ENCODE measurements at places on chromosomes 5 and 9.
A peak's percentile ranks its signal among the peaks of the same experiment; 100 is the strongest.

DNA sequence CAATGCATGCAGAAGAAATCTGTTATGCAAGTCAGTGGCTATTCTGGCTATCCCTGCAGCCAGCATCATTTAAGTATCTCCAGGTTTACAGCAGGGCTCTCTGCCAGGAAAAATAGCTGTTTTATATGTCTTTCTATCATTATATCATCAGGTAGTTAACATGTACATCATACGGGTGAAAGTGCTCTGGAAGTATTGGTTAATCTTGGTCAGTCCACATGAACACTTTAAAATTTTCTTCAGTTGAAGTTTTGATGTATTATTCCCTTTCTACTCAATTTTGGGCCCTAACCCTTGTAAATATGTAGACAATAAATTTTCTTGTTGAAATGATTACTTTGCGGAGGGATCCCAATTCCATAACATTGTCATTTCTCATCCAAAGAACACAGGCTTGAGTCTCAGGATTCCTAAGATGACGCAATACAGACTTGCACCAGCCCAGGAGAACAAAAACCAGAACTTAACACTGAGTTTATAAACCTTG is 67.5 kb downstream of the SEMA6A start:
- H3K4me1 ChIP-seq, result no peaks in the 10 kb centered on the region
- H3K27ac ChIP-seq, result no peak overlapping the region
- no peak for DNase-seq
- no peaks in the 10 kb centered on the region for H3K36me3 ChIP-seq

DNA sequence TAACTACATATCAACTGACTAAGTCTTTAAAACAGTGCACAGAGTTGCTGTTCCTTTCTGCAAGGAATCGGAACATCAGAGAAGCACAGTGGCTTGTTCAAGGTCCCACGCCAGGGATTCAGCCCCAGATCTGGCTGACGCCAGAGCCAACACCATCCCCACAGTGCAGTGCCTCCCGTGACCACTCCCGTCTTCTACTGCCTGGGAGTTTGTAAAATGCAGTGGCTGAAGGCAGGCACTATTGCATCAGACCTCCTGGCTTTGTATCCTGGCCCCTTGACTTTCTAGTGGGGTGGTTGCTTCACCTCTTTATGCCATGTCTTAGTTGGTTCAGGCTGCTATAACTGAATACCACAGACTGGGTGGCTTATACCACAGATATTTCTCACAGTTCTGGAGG is 131.0 kb downstream of the NSG2 start:
- no peaks in the 10 kb centered on the region for H3K4me1 ChIP-seq
- no peaks in the 10 kb centered on the region for H3K36me3 ChIP-seq
- H3K27me3 ChIP-seq, result peaks cover 3% of the 10 kb centered on the region

GRCh38 chr9:131169563-131170240 is 44.3 kb downstream of the NUP214 start:
- H3K4me3 ChIP-seq, result no peak overlapping the region
- DNase-seq, result no peak
- peaks cover 41% of the 10 kb centered on the region for H3K36me3 ChIP-seq
- H3K27me3 ChIP-seq, result no peaks in the 10 kb centered on the region

DNA sequence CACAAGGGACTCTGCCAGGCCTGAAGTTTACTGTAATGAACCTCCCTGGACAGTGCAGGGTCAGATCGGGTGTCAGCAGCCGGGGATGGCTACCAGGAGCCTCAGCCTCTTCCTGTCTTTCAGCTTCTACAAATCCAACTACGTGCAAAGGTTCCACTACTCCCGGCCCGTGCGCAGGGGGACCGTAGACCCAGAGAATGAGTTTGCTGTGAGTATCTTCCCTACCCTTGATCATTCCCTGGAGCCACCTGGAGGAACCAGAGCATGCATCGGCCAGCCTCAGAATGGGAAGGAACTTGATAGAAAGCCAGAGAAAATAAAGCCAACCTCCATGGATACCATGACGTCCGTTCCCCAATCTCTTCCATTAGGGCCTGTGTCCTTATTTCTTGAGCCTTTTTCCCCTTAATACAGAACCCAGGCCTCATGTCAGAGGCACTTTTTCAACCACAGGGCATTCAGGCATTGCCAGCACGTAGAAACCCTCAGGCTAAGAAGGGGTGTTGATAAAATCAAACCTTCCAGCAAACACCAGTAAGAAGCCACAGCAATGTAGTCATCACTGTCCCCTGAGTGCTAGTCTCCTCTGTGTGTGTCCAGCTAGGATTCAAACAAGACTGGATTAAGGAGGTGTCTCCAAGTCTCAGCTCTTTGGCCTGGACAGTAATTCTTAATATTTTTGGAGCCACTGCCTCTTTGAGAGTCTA is 49.0 kb upstream of the FOXI1 start:
- no peak overlapping the region for H3K4me3 ChIP-seq
- H3K4me1 ChIP-seq, result no peaks in the 10 kb centered on the region
- no peak for DNase-seq
- H3K27me3 ChIP-seq, result no peaks in the 10 kb centered on the region
- H3K27ac ChIP-seq, result no peak overlapping the region

- H3K36me3 ChIP-seq, result no peaks in the 10 kb centered on the region
- no peak overlapping the region for H3K4me3 ChIP-seq
- no peaks in the 10 kb centered on the region for H3K4me1 ChIP-seq
Observed at GRCh38 chr9:16954040-16954439, 83.6 kb upstream of the BNC2 start.

- H3K27ac ChIP-seq, result no peak overlapping the region
- no peaks in the 10 kb centered on the region for H3K27me3 ChIP-seq
- no peak for DNase-seq
- no peak overlapping the region for H3K4me3 ChIP-seq
Observed at GRCh38 chr9:104885818-104886709, 41.9 kb downstream of the ABCA1 start.

DNA sequence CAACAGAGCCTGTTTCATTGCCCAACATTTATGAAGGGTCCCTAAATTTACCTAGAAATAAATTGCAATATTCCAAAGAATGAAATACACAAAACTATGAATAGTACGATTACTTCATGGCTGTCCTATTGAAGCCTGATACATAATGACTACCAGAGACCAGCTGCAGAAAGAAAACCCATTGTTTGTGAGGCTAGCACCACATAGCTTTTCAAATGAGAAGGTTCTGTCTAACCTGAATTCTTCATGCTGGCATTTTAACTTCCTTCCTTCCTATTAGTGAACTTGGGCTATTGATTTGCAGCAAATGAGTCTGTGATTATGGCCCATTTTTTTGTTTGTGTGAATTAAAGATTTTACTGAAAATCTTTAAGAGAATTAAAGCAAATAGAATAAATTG is 47.3 kb downstream of the MEGF10 start:
- no peaks in the 10 kb centered on the region for H3K36me3 ChIP-seq
- no peak for DNase-seq
- no peaks in the 10 kb centered on the region for H3K4me1 ChIP-seq
- no peaks in the 10 kb centered on the region for H3K27me3 ChIP-seq
- H3K4me3 ChIP-seq, result no peak overlapping the region
- H3K27ac ChIP-seq, result no peak overlapping the region

GRCh38 chr5:31639481-31640411 is 815 bp downstream of the PDZD2 start:
- DNase-seq, result peak; percentile 25
- peak overlapping the region; percentile 51 for H3K4me3 ChIP-seq
- peaks cover 26% of the 10 kb centered on the region for H3K27me3 ChIP-seq
- H3K27ac ChIP-seq, result no peak overlapping the region

GRCh38 chr5:119031905-119032304 is 39.0 kb upstream of the DMXL1 start:
- no peak for DNase-seq
- H3K4me1 ChIP-seq, result peaks cover 25% of the 10 kb centered on the region
- H3K27ac ChIP-seq, result peak overlapping the region; percentile 85
- H3K36me3 ChIP-seq, result peaks cover 7% of the 10 kb centered on the region

GRCh38 chr5:170080786-170081445 is 24.8 kb upstream of the FOXI1 start:
- DNase-seq, result no peak
- H3K4me3 ChIP-seq, result no peak overlapping the region
- no peaks in the 10 kb centered on the region for H3K27me3 ChIP-seq

- no peak overlapping the region for H3K27ac ChIP-seq
- no peak for DNase-seq
- no peak overlapping the region for H3K4me3 ChIP-seq
- no peaks in the 10 kb centered on the region for H3K36me3 ChIP-seq
- no peaks in the 10 kb centered on the region for H3K4me1 ChIP-seq
Observed at GRCh38 chr5:61653807-61654580, 321.9 kb downstream of the ZSWIM6 start.

DNA sequence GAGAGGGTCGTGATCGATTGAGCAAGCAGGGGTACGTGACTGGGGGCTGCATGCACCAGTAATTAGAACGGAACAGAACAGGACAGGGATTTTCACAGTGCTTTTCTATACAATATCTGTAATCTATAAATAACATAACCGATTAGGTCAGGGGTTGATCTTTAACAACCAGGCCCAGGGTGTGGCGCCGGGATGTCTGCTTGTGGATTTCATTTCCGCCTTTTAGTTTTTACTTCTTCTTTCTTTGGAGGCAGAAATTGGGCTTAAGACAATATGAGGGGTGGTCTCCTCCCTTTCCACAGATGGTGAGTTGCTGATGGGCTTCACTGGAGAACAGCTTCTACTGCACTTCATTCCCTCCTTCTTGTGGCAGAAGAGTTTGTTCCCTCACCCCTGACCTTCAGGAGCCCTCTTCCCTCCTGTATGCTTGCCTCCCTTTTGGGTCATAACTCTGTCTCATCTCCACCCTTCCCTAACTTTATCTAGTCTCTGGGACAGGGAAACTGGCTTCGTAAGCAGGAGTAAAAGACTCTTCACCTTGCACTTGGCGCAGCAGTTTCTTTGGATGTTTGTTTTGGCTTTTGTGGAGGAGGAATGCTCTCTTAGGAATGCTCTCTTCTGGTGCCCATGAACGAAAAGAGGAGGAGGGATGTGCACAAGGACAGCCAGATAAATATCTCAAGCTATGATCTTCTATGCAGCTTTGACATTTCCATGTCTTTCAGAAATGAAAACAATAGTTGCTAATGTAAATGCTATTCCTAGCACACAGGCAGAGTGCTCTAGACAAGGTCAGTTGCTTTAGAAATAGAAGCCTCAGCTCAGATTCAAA is 139.8 kb upstream of the RPS23 start:
- no peak for DNase-seq
- no peaks in the 10 kb centered on the region for H3K27me3 ChIP-seq
- no peaks in the 10 kb centered on the region for H3K4me1 ChIP-seq
- H3K27ac ChIP-seq, result no peak overlapping the region
- no peaks in the 10 kb centered on the region for H3K36me3 ChIP-seq
- no peak overlapping the region for H3K4me3 ChIP-seq

GRCh38 chr9:134059661-134060395 is 8.0 kb downstream of the BRD3 start:
- H3K36me3 ChIP-seq, result no peaks in the 10 kb centered on the region
- no peak overlapping the region for H3K4me3 ChIP-seq
- H3K27me3 ChIP-seq, result no peaks in the 10 kb centered on the region
- DNase-seq, result peak; percentile 29
- H3K4me1 ChIP-seq, result peaks cover 38% of the 10 kb centered on the region
- H3K27ac ChIP-seq, result no peak overlapping the region

GRCh38 chr5:20368571-20369517 is 380.8 kb upstream of the CDH18 start:
- no peaks in the 10 kb centered on the region for H3K4me1 ChIP-seq
- H3K27ac ChIP-seq, result no peak overlapping the region
- H3K36me3 ChIP-seq, result no peaks in the 10 kb centered on the region
- no peaks in the 10 kb centered on the region for H3K27me3 ChIP-seq

- no peak overlapping the region for H3K4me3 ChIP-seq
- peaks cover 19% of the 10 kb centered on the region for H3K4me1 ChIP-seq
- peaks cover 22% of the 10 kb centered on the region for H3K36me3 ChIP-seq
- H3K27me3 ChIP-seq, result no peaks in the 10 kb centered on the region
- peak; percentile 72 for DNase-seq
- peak overlapping the region; percentile 75 for H3K27ac ChIP-seq
Observed at GRCh38 chr5:115209279-115209678, 39.6 kb upstream of the TRIM36 start.

DNA sequence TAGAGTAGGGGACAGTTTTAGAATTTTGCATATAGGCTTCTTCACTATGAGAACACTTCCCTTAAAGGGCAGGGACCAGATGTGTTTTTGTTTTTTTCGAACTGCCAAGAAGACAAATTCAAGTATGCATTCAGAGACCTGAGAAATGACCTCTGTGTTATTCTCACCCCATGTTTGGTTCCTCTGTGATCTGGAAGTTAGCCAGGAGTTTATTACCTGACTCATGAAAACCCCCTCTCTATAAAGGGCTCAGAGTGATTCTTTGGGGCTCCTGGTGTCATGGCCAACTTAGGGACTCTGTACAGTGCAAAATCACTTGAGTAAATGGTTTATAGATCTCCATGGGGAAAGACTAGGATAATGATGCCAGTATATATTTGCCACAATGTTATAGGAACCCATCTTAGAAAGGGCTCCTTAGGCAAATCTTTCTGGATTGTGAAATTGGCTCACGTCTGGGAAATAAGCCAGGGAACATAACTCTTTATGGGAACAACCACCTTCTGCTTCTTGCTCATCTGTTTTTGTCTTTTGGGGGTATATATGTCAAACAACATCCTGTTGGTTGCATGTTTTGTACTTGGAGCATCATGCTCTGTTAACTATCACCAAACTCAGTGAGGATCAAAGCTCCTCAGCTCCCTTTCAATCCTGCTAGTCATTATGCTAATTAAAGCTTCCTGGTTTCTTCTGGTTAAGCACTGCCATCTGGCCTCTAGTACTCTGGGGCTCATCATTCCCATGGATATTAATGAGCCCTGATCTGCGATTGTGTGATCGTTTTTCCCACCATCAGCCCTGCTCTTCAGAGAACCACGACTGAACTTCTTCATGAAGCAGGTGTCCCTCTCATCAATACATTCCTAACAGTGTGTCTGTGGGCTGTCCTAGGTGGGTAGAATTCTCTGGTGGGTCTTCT is 173.4 kb upstream of the CDH12 start:
- no peaks in the 10 kb centered on the region for H3K36me3 ChIP-seq
- H3K4me1 ChIP-seq, result no peaks in the 10 kb centered on the region
- H3K4me3 ChIP-seq, result no peak overlapping the region
- H3K27me3 ChIP-seq, result no peaks in the 10 kb centered on the region
- no peak overlapping the region for H3K27ac ChIP-seq

DNA sequence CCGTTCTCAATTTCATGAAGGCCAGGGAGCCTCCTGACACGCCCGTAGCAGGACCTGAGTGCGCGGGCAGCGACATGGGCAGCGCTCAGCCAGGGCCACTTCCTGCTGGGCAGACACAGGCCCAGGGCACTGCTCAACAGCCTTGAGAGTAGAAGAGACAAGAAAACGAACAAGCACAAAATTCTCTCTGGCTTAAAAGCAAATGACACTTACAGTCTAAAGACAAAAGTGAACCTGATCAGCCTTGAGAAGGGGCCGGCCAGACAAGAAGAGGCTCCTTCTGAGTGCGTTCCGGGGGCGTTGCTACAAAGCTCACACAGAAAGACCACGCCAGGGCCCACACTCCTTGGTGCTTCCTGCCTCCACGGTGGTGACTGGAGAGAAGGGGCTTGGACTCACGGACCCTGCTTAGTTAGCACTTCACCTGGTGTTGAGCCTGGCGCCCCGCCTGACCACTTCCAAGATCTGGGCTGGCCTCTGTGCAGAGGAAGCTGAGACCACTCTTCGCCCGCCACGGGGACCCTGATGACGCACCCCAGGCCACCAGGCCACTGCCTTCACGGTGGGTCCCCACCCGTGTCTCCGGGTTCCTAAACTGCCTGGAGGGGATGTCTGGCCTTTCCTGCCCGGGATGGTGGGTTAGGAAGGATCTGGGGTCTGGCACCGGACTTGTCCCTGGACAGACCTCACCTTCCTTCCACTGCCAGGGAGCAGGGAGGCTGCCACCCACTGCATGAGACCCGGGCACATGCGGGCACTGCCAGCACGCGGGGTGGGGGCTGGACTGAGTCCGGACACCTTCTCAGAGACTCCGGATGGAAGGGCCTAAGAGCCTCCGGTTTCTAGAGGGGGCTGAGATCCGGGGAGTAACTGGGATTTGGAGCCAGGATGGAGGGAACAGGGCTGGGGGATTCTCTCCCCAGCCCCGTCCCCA is 1.3 kb downstream of the SLC12A7 start:
- H3K36me3 ChIP-seq, result peaks cover 15% of the 10 kb centered on the region
- peaks cover 52% of the 10 kb centered on the region for H3K4me1 ChIP-seq
- peak overlapping the region; percentile 82 for H3K27ac ChIP-seq

Measured in activated naive CD4-positive, alpha-beta T cell treated with anti-CD3 and anti-CD28 coated beads, Interleukin-2, amount 10 ng/mL, durations not matched to agents 7 days and 5 days (primary cell).